ENCODE measurements at places on chromosomes 16 and 17. TPM values are rescaled to one million over a fixed set of nuclear protein-coding genes. Genes with fewer than 3 reads are reported as not detected.

USP31 gene
- total RNA-seq, result 9.3 TPM

GP1BA gene
- total RNA-seq, result not detected

DNA sequence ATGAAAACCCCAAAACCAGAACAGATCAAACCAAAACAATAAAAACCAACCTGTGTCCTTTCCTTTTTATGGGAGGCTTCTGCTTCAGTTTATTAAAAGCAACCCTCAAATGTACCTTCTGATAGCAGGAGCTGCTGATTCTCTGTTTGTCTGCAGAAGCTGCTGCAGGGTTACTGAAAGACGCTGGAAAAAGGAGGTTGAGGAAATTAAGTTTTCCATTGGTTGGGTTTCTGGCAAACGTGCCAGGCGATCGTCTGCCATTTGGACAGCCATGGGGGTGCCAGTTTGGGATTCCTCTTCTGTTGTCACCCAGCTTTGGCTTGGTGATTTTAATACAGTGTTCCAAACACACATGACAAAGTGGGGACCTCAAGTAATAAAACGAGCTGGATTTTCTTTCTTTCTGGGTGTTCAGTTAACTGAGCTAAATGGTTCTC is 185.4 kb upstream of the ZFHX3 start:
- DNase-seq, result no peak

DNA sequence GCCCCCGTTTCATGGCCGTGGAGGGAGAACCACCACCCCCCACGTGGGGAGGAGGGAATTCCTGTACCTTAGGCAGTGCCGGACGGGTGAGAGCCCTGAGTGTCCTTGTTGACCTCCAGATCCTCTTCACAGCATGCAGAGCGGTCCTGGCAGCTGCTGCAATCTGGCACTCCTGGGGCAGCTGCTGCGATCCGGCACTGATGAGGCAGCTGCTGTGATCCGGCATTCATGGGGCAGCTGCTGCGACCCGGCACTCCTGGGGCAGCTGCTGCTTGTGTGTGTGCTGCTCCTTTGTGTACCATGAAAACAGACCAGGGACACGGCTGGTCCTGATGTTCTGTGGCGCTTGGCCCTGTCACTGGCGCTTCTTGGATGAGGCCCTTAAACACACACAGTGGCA is 12.8 kb downstream of the ZNF778 start:
- no peak for DNase-seq

- DNase-seq, result no peak
These were observed 3.8 kb downstream of the ARHGDIA start for GRCh38 chr17:81867170-81867990.

Measured in chondrocyte (in vitro differentiated cells).